ENCODE measurements at places on chromosomes 2 and 18.

GRCh38 chr2:79179036-79179435 lies 19.5 kb upstream of the REG3A start:
- DNase-seq: no peak

- DNase-seq: peak; percentile 37
Measured at GRCh38 chr18:1585881-1586488, 681.3 kb downstream of the ADCYAP1 start.

DNA sequence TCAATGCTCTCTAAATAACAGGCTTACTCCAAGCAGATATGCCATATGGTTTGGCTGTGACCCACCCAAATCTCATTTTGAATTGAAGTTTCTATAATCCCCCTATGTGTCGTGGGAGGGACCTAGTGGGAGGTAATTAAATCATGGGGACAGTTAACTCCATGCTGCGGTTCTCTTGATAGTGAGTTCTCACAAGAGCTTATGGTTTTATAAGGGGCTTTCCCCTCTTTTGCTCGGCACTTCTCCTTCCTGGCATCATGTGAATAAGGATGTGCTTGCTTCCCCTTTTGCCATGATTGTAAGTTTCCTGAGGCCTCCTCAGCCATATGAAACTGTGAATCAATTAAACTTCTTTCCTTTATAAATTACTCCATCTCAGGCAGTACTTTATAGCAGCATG lies 302.7 kb upstream of the ZC3H15 start:
- no peak for DNase-seq

GRCh38 chr2:122023059-122023864 lies 267.8 kb downstream of the TSN start:
- DNase-seq: no peak

DNA sequence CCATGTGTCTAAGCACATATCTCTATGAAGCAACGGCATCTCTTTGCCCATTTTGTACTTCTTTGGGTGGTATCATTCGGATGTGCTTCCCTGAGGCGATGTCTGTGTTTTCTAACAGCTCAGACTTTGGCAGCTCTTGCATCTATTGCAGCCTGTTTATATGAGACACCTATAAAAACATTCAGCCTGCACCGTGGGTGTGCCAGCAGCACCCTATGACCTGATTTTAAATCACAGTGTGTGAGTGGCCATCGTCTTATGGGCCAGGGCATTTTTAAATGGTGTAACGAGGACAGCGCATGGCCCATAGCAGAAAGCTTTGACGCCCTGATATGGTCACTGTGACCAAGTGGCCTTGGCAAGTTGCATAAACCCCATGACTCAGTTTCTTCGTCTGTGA lies 12.9 kb downstream of the NPAS2 start:
- DNase-seq: no peak

DNA sequence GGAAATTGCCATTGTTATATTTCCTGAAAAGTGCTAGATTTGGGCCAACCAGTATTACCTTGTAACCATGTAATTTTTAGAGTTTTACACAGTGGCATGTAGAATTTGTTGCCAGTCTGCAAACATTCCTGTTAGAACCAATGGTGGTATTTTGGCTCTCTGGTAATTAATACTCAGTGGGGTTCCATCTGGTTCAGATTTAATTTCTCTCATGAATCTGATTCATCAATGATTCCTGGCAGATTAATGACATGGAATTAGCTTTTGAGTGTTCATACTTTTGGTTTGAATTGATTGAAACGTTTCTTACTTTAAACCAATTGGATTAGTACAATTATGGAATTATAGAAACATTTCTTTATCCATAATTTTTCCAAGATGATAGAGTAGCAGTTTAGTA lies 93.2 kb downstream of the MC4R start:
- DNase-seq: no peak
